RPMI8226 (cell line): ENCODE measurements at places on chromosomes 4 and X.
A peak's percentile ranks its signal among the peaks of the same experiment; 100 is the strongest.

DNA sequence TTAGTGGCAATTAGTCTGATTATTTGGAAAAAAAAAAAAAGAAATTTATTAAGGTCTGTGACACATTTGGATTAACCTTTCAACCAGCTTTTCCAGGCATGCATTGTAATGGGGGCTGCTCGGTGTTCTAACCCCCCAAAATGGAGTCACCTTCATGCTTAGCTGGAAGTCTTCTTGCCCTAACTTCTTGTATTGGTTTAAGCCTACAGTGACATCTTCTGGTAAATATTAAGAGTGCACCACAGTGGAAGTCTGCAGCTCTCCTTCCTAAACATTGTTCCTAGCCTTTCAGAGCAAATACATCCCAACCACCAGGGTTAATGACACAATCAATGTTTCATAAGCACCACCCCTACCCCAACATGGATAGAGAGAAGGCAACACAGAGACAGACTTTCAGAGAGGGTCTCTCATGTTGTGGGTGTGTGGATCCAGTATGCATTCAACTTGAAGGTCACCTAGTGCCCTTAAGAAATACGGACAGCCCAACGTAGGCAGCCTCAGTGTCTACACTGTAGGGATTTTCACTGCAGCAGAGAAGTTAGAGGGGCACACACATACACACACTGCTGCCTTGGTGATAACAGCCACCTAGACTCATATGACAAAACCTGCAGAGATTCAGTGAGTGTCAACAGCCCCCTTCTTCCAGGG, 142.9 kb upstream of the MBNL3 start:
- DNase-seq: peak; percentile 28

DNA sequence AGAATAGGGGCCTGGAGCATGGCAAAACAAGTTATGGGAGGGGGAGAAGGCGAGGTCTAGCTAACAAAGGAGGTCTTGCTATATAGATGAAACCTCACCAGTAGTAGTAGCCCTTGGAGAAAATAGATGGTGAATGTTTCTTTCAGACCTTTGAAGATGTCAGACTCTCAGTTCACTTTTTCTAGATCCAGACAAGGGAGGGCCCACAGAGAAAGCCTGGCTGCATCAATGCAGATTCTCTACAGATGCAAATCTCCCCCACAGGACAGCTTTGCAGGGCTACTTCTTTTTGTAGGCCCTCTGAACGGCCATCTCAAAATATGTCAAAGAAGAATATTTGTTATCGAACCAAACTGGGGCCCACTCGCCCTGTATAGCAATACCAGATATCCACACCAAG, 159.7 kb downstream of the ANK2 start:
- DNase-seq: no peak

DNA sequence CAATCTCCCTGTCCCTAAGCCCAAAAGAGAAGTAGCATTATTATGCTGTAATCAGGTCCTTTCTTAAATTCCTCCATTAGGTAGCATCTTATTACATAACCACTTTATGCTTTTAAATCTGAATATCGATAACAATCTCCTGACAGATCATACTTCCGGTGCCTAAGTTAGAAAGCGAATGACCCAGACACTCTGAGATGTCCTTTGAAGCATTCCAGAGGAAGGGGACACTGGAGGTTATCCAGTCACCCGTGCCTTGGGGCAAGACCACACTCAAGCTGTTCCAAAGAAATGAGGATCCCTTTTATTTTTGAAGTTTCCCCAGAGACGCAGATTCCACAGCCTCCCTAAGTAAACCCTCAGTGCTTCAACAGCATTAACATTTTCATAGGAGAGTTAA, 125.7 kb downstream of the PALLD start:
- DNase-seq: no peak

DNA sequence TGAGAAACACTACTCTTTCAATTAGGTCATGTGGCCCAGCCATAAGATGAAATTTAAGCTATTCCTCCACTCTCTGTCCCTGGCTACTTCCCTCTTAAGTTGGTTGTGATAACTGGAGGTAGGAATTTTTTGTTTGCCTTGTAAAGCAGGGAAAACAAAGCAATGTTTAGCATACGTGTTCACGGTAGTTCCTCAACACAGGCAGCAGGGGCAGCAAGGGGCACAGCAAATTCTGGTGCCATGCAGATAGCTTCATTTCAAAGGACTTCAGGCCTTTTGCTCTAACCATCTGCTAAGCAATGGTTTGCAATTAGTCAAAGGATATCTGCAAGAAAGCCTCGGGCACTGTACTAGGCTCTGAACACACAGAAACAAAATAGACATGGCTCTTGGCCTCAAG, 330.2 kb downstream of the ZIC3 start:
- no peak for DNase-seq

DNA sequence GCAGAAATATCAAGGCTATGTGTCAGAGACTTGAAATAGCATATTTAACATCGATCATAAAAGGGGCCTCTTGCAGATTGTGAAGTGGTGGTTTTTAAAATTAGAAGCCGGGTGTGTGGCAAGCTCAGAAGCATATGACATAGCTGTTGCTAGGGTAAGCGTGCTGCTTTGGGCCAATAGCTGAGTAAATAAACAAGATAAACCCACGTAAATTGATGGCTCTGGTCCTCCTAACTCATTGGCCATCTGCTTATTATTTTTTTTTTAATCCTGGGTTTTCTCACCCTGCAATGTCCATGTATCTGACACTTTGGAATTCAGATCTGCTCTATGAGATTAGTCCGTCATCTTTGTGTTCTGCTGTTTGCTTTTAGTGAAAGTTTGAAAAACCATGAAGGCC, 32.6 kb upstream of the STOX2 start:
- no peak for DNase-seq

GRCh38 chr4:112403101-112403945, 106.2 kb downstream of the ALPK1 start:
- no peak for DNase-seq

DNA sequence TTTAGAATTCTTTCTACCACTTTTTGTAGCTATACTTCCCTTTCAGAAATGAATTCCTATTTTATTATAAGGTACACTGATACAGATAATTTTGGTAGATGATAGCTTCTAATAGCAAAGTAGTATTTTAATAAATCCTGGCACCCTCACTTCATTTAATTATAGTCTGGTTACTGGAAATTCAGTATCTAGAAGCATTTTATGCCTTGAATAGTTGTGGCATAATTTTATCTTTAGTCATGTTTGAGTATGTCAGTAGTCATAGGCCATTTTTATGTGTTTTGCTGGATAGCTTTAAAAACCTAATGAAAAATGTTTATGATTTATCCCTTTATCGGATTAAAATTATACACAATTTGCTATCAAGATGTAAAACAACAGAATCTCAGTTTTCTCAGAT, 92.3 kb downstream of the DIAPH2 start:
- DNase-seq: no peak

- no peak for DNase-seq
Observed at GRCh38 chr4:35238793-35239192, 1005.5 kb downstream of the ARAP2 start.

DNA sequence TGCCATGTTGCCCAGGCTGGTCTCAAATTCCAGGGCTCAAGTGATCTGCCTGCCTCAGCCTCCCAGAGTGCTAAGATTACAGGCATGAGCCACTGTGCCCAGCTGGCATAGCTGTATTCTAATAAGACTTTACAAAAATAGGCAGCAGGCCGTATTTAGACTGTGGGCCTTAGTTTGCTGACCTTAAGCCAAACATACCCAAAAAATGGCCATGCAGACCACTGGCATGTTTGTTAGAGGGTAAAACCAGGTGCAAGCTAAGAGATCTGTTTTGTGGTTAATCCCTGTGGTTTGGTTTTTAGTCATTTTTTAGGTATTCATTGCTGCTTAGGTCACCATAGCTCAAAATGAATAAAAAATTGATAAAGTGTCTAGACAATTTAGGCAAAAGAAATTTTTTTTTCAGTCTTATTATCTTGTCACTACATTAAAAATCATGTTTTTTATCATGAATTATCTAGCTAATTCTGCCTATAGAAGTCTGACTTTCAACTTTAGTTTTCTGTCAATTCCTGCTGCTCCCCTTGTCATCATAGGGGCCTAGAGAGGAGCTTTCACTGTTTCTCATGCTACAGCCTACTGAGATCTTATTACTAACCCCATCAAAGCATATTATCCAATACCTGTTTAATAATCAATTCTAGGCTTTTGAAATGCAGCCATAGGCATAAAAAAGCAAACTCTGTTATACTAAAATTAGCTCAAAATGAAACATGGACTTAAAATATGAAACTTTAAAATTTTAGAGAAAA, 7.5 kb upstream of the SPINK2 start:
- DNase-seq: peak; percentile 40

- DNase-seq: no peak
Observed at GRCh38 chr4:171561419-171561818, 251.8 kb upstream of the GALNTL6 start.

DNA sequence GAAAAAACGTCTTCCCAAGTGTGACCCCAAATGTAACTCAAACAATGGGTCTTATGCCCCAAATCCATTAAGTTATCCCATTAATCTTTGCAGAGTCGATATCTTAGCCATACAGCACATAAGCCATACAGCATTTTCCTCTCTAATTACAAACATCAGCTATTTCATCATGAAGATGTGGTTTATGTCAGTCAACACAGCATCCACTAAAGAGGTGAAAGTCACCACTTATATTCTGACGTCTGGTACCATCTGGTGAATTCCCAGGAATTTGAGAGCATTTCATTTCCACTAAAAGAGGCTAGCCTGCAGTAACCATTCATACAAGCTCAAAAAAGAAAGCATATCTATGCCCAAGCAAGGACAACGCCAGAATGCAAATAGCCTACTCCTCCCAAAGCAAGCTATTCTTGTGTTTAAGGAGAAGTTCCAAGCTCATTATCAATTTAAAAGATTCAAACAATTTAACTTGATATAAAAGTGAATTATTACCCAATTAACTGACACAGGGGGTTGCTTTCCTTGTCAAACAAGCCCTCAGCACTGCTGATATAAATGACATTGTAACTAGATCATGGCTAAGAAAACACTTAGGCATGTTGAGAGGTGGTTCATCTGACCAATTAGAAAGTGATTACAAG, 203.3 kb downstream of the ANTXR2 start:
- no peak for DNase-seq

DNA sequence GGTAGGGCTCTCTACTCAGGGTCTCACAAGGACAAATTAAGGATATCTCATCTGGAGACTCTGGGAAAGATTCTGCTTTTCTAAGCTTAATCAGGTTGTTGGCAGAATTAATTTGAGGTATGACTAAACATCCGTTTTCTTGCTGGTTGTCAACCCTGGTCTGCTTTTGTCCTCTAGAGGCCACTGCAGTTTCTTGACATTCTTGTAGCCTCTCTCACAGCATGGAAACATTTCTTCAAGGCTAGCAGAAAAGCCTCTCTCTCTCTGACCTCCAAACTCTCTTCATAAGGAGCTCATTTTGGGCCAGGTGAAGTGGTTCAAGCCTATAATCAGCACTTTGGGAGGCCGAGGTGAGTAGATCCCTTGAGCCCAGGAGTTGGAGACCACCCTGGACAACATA, 749.5 kb upstream of the PCDH7 start:
- peak; percentile 8 for DNase-seq
